ENCODE measurements at places on chromosomes 2 and 18.
A peak's percentile ranks its signal among the peaks of the same experiment; 100 is the strongest.

GRCh38 chr2:48315896-48316194 is 214.1 kb upstream of the STON1 start:
- DNase-seq: peak; percentile 9

GRCh38 chr2:131493199-131493968 is 1.2 kb upstream of the MZT2A start:
- DNase-seq: no peak

DNA sequence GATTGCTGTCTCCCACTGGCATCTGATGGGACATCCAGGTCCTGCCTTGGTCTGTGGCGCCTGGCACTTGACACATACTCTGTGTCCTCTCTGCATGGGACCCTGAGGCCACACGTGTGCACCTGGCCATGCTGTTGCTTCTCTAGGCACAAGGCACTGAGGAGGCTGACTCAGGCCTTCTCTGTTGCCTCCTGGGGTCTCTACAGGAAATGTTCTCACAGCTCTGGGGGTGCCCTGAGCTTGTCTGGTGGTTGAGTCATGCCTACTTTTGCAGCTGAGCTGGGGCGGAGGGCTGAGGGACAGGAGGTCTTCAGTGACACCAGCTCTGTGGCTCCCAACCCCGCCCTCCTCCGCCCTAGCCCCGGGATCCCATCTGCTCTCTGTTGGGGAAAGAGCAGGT is 207.0 kb upstream of the HS6ST1 start:
- DNase-seq: peak; percentile 39

DNA sequence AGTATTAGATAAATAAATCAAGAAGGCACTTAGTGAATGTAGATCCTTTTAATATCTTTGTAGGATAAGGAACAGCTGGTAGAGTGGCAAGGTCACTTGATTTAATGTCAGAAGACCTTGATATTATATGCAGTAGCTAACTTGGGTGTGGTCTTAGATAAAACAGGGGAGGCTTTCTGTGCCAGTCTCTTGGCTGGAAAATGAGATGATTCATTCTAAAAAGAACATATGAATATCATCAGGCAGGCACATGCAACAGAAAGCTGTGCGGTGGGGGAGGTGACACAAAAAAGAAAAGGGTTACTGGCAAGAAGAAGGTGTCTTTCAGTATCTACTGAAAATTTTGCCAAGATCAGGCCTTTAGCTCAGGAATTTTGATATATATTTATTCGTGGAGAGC is 931.7 kb upstream of the CELF4 start:
- no peak for DNase-seq

DNA sequence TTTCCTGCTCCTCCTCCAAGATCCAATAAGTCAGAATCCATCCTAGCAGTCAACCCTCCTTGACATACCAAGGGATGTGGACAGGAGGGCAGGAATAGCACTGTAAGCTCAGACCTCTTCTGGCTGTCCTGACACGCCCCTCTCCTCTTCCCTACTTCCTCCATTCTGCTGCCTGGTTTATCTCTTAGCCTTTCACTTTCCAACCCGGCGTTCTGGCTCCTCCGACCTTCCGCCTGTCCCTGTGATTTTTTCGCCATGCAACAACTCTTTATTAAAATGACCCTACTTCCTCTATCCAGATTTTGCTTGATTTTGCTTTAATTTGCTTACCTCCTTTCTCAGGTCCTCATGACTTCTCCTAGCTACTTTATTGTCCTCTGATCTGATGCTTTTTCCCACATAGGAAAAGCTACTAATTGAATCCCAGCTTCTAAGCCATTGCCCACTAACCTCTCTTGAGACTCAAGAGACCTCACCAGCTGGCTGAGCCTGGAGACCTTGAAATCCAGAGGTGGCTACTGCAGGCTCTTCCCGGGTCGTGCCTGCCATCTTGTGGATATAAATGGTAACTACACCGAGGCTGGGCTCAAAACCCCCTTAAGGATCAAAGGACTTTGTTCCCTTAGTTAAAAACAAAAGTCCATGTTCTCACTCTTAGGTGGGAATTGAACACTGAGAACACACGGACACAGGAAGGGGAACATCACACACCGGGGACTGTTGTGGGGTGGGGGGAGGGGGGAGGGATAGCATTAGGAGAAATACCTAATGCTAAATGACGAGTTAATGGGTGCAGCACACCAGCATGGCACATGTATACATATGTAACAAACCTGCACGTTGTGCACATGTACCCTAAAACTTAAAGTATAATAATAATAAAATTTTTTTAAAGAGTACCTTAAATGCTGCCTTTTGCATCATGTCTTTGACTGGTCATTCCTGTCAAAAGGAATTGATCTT is 139.4 kb downstream of the AKAIN1 start:
- peak; percentile 39 for DNase-seq

GRCh38 chr18:10850840-10851239 is 298.5 kb downstream of the PIEZO2 start:
- no peak for DNase-seq

DNA sequence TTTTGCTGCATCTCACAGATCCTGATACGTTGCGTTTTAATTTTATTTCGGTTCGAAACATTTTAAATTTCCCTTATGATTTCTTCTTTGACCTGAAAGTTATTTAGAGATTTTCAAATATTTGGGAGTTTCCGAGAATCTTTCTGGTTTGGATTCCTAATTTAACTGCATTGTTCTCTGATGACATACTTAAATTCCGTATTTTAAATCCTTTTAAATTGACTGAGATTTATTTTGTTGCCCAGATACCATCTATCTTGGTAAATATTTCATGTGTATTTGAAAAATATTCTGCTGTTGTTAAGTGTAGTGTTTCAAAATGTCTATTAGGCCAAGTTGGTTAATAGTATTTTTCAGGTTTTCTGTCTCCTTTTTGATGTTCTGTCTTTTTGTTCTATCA is 37.7 kb downstream of the MROH2A start:
- DNase-seq: no peak

DNA sequence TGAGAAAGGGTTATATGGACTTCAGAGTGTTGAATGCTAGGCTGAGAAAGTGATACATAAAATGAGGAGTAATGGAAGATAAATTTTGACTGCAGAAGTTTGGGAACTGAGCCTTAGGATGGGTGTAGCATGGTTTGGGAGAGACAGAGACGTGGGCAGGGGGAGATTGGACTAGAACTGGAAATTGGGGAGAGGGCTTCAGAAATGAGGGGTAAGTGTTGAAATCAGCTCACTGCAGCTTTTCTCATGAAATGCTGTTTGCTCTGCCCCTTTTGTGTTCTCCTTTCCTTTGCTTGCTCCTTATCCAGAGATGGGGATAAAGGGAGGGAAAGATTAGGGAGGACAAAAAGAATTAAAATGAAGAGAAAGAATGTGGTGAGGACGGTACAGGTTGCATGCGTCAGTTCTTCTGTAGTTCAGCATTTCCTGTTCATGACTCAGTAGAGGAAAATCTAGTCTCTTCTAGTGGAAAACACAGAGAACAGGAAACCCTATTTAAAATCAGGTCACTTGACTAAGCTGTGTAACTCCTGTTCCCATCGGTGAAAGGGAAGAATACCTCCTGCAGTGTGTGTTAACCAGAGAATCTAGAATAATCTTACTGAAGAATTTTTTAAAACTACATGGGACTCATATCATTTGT is 105.6 kb downstream of the CRIM1 start:
- DNase-seq: peak; percentile 93

GRCh38 chr2:20509301-20509769 is 62.5 kb downstream of the RHOB start:
- DNase-seq: no peak

GRCh38 chr2:26848336-26849055 is 564 bp downstream of the DPYSL5 start:
- no peak for DNase-seq

GRCh38 chr2:187586011-187586641 is 31.9 kb upstream of the TFPI start:
- DNase-seq: peak; percentile 45

- DNase-seq: no peak
Measured at GRCh38 chr2:136297312-136297711, 179.4 kb upstream of the CXCR4 start.

DNA sequence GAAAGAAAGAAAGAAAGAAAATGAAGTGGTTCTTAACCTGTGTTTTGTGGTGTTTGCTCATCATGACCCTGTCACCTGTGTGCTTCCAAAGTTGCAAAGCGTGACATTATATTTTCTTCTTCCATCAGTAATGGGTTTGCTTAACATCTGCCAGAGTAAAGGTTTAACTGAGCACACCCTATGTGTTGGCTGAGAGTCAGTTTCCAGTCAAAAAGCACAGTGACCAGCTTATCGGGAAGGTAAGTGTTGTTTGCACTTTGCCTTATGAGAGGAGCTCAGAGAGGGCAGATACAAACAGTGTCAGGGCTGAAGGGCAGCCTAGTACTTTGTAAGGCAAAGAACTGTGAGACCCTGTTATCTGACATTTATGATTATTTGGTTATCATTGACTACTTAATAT is 406.2 kb upstream of the CWC22 start:
- DNase-seq: no peak

- DNase-seq: peak; percentile 36
Measured at GRCh38 chr18:12839526-12840196, 44.4 kb downstream of the PTPN2 start.

All from fibroblast of upper back skin (primary cell).